ENCODE measurements at places on chromosomes 1 and 21.

- DNase-seq: no peak
Observed at GRCh38 chr1:25023826-25024225, 93.8 kb upstream of the RUNX3 start.

GRCh38 chr21:39788383-39788782 is 43.4 kb downstream of the IGSF5 start:
- no peak for DNase-seq

DNA sequence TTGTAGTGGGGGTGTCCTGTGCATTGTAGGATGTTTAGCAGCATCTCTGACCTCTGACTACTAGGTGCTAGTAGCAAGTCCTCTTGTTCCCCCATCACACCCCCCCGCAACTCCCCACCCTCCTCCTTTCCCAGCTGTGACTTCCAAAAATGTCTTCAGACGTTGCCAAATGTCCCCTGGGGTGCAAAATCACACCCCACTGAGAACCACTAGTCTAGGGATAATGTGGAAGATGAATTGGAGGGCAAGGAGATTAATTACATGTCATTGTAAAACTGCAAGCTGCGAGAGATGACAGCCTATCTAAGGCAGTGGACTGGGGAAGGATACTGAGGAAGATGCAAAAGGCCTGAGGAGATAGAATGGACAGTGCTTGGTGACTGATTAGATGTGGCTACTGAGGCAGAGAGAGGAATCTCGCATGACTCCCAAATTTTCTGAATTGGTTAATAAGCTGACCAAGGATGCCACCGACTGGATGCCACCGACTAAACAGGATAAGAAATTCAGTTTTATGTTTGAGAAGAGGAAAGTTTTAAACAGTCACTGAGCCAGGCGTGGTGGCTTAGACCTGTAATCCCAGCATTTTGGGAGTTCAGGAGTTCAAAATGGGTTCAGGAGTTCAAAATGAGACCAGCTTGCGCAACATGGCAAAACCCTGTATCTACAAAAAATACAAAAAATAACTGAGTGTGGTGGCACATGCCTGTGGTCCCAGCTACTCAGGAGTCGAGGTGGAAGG is 3.1 kb upstream of the JAK1 start:
- DNase-seq: no peak

GRCh38 chr1:155287987-155288543 is 10.8 kb downstream of the HCN3 start:
- no peak for DNase-seq

DNA sequence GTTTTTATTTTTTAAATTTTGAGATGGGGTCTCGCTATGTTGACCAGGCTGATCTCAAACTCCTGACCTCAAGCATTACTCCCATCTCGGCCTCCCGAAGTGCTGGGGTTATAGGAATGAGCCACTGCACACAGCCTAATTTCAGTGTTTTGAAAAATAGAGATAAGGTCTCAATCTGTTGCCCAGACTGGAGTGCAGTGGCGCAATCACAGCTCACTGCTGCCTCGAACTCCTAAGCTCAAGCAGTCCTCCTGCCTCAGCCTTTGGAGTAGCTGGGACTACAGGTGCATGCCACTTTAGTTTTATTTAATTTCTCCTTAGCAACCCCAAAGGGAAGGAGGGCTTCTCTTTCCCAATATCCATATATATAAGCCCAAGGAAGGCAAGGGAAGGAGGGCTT is 63.7 kb upstream of the LPGAT1 start:
- no peak for DNase-seq

DNA sequence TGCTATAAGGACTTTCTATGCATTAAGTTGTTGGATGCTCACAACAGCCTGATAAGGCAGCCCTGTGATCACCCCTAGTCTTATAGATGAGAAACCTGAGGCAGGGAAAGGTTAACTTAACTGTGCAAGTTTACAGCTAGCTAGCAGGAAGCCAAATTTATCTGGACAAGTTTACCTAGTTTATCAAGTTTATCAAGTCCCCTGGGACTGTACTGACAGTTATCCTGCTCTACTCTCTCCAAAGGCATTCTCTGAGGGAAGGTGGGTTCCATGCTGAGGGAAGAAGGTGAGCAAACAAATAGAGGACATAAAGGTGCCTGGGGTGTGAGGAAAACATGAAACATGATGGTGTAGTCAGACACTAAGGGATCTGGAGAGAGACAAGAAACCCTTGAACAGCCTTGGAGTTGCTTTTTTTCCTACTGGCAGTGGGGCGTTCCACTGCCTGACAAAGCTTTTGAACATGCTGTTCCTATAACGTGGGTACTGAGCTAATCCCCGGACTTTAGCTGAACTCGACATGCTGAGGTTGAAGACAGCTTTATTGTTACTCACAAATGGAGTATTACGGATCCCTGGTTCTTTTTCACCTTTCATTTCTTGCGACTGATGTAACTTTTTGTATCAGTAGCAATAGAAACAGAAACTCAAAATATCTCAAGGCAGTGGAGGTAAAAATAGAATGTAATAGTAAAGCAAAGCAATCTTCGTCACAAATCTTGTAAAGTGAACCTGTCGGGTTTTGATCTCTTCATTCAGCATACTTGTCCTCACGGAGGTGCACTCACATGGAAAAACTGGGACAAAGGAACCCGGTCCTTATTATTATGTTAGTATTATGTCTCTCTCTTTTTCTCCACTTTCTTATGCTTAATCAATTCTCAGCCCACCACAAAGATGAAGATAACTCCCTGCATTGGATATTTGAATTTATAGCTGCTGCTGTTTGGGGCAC is 42.4 kb upstream of the ESRRG start:
- no peak for DNase-seq

DNA sequence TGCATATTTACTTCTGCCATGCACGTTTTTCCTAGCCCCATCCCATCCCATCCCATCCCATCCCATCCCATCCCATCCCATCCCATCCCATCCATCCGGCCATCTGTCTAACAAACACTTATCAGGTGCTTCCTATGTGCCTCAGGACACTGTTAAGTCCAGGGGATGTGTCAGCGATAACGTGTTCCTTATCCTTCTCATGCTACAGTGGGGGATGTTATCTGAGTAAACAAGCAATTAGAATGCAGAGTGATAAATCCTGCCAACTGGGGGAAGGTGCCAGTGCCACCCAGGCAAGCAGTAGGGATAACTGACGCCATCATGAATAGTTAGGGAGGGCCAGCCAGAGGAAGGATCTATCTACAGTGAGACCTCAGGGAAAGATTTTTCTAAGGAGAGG is 304.2 kb downstream of the CAMTA1 start:
- DNase-seq: no peak

- no peak for DNase-seq
Observed at GRCh38 chr21:45841033-45841432, 140.5 kb upstream of the COL6A1 start.

DNA sequence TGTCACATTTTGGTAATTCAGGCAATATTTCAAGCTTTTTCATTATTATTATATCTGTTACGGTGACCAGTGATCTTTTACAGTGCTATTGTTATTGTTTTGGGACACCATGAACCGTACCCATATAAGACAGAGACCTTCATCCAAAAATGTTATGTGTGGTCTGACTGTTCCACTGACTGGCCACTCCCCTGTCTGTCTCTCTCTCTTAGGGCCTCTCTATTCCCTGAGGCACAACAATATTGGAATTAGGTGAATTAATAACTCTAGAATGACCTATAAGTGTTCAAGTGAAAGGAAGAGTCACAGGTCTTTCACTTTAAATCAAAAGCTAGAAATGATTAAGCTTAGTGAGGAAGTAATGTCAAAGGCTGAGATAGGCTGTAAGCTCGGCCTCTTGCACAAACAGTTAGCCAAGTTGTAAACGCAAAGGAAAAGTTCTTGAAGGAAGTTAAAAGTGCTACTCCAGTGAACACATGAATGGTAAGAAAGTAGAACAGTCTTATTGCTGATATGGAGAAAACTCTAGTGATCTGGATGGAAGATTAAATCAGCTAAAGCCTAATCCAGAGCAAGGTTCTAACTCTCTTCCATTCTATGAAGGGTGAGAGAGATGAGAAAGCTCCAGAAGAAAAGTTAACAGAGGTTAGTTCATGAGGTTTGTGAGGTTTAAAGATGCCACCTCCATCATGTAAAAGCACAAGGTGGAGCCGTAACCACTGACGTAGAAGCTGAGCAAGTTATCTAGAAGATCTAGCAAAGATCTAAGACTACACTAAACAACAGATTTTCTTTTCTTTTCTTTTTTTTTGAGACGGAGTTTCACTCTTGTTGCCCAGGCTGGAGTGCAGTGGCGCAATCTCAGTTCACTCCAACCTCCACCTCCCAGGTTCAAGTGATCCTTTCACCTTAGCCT is 19.7 kb upstream of the DIPK1A start:
- no peak for DNase-seq

DNA sequence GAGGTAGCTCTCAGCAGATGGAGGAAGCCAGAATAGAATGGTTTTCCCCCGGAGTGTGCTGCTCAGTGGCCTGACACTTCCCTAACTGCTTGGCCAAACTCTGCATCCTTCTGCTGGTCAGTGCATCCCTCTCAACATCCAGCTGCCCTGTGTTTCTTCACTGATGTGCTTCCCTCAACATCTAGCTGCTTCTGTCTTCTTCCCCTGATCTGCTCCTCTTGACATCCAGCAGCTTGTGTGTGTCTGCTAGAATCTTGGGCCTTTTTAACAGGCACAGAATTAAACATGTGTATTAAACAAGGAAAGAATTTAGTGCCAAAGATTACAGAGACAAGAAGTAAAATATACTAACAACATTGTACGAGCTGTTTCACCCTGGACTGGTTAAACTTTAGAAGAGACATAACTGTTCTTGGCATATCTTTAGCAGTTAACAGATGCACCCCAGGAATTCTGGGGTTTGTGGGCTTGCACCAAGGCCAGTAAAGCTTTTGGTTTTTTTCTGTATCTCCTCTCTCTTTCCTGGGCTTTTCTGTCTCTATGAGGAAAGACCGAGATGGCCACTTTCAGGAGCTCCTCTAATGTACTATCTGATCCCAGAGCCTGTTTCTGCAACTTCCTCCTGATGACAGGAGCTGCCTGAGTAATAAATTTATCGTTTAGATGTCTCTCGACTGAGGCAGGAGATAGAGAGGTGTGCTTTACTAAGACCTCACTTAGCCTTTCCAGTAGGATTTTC is 34.8 kb upstream of the HSD3B1 start:
- no peak for DNase-seq

- no peak for DNase-seq
Observed at GRCh38 chr1:23720256-23720995, 22.8 kb upstream of the ELOA start.
